ENCODE measurements at places on chromosomes 7 and 10.

GRCh38 chr10:132619927-132620326 is 82.3 kb downstream of the INPP5A start:
- DNase-seq, result no peak

DNA sequence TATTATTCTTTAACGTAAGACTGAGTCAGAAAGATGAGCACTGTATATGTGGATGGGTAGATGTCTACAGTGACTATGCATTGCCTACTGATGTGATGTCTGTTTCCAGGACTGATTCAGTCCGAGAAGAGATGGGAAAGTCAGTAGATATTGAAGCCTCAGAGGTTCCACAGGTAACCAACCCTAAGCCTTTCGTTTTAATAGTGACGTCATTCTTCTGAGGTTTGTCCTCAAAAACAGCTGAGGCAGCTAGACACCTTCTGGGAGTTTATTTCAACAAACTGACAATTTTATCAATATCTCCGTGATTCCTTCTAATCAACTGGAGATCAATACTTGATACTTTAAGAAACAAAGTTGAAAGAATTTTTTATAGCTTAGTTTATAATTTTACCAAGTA is 171.6 kb downstream of the LHFPL3 start:
- DNase-seq, result no peak

DNA sequence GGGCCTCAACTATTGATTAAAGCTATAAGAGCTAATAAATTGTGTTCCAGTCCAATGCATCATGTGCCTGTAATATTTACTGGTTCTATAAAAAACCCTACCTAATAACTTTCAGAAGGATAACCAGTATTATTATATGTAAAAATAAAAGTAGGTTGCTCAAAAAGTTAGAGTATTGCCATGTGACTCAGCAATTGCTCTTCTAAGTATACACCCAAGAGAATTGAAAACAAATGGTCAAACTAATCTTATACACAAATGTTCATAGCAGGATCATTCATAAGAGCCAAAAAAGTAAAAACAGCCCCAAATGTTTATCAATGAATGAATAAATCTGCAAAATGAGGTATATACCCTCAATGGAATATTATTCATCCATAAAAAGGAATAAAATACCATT is 89.5 kb upstream of the TES start:
- no peak for DNase-seq

DNA sequence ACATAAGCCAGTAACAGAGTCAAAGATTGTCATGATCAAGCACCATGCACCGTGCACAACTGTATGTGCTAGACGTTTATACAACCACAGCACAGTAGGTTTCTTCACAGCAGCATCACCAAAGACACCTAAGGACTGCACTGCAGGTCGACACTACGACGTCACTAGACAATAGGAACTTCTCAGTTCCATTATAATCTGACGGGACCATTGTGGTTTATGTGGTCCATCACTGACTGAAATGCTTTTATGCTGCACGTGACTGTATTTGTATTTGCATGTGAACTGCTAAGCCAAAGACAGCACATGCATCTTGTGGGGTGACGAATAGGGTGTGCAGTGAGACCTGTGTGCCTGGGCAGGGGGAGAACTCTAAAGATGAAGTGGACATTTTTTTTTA is 164.9 kb downstream of the PARD3 start:
- no peak for DNase-seq

- no peak for DNase-seq
These were observed 393.4 kb downstream of the TFEC start for GRCh38 chr7:115637128-115637527.

GRCh38 chr10:43386981-43387677 is 15.7 kb downstream of the FXYD4 start:
- no peak for DNase-seq

- DNase-seq, result no peak
These were observed 94.6 kb downstream of the FANK1 start for GRCh38 chr10:125990974-125991373.
